Osteocyte (in vitro differentiated cells): ENCODE measurements at places on chromosomes 16 and 17. TPM values are rescaled to one million over a fixed set of nuclear protein-coding genes. Genes with fewer than 3 reads are reported as not detected.

KRT25 gene
- not detected in 2 replicates for total RNA-seq

PPM1E gene
- 1.7 TPM in 2 replicates for total RNA-seq

PIRT gene
- not detected in 2 replicates for total RNA-seq

MEIOB gene
- 0.63 and 1.2 TPM in 2 replicates for total RNA-seq

HSPB9 gene
- not detected in 2 replicates for total RNA-seq

SOST gene
- not detected in 2 replicates for total RNA-seq

ARHGAP44 gene
- 4.9 and 7.2 TPM in 2 replicates for total RNA-seq

COX6A2 gene
- total RNA-seq, result not detected in 2 replicates

PGAP3 gene
- total RNA-seq, result 33.8 and 35.3 TPM in 2 replicates

CD300E gene
- not detected in 2 replicates for total RNA-seq

CYGB gene
- 8.6 and 9.1 TPM in 2 replicates for total RNA-seq

PLLP gene
- 0.30 and 1.2 TPM in 2 replicates for total RNA-seq

PDP2 gene
- total RNA-seq, result 16.5 and 17.4 TPM in 2 replicates

SNX20 gene
- total RNA-seq, result not detected in 2 replicates

GAS2L2 gene
- total RNA-seq, result not detected in 2 replicates

YBX2 gene
- total RNA-seq, result 0.40 TPM in 1 of 2 replicates, not detected in the other

NOS2 gene
- not detected in 2 replicates for total RNA-seq

CX3CL1 gene
- 2.3 and 2.6 TPM in 2 replicates for total RNA-seq

CA7 gene
- not detected in 2 replicates for total RNA-seq

- no peak for DNase-seq
Observed at GRCh38 chr17:74585711-74586110, 6.4 kb downstream of the CD300LD start.

DNA sequence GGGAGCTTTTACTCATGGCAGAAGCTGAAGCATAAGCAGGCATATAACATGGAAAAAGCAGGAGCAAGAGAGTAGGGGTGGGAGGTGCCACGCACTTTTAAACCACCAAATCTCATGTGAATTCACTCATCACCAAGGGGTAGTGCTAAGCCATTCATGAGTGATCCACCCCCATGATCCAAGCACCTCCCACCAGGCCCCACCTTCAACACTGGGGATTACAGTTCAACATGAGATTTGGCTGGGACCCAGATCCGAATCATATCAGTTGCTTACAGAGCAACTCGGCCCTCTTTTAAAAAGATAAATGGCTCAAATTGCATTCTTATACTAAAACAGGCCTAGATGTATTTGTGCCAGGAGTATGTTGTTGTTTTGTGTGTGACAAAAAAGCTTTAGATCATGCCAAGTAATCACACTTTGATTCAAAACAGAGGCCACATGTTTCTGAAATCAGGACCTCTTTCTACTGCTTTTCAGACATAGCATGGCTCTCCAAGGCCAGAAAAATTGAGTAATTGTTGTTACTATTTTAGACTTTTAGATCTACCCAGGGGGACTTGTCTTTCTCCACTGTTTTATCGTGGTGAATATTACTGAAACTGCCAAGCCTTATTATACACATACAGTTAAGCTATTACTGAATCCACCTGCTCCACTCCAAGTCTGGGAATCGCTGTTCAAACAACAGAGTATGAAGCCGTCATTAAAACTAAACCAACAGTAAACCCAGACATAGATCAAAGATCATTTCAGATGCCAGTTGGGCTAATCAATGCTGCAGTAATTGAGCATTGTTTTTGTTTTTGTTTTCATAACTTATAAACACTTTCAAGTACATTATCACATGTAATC lies 163.3 kb downstream of the KCNJ2 start:
- DNase-seq, result no peak

DNA sequence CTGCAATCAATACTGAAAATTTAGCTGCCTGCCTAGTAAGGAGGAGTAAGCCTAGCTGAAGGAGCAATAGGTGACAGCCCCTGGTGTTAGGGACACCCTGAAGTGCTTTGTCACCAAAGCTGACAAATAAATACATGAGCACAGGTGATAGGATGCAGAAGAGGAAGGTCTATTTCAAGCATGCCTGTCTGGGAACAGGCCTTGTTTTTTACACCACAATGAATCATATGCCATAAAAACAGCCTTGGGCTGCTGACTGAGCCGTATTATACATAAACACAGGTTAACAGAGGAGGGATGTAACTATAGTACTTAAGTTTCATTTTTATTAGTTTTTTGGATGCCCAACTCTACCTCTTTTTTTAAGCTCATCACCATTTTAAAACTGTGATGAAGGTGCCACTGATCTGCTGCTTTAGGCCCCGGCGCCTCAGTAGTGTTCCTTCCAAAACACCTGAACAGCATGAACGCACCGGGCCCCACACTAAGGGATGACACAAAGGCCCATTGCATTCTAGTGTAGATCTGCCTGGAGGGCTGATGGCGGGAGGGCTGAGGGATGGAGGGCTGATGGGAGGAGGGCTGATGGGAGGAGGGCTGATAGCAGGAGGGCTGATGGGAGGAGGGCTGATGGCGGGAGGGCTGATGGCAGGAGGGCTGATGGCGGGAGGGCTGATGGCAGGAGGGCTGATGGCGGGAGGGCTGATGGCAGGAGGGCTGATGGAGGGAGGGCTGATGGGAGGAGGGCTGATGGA lies 150.3 kb downstream of the AATF start:
- no peak for DNase-seq

- DNase-seq, result no peak
Observed at GRCh38 chr16:49483651-49484450, 110.2 kb downstream of the C16orf78 start.

GRCh38 chr16:75794426-75794825 lies 68.1 kb upstream of the CPHXL start:
- DNase-seq, result no peak

DNA sequence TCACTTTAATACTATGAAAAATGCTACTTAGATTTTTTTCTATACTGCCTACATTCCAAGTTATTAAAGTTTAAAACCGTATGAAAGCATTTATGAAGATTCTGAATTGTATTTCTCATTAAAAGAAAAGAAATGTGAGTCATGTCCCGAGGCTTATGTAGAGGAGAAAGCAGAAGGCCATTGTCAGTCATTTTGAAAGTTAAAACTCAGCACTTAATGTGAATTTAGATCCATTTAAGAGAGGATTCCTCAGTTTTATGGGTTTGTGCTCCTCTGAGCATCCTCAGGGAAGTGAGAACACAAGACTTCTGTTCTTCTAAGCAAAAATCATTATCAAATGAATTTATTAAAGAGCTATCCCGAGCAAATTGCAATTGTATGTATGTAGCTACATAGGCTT lies 11.8 kb downstream of the C17orf75 start:
- no peak for DNase-seq

- no peak for DNase-seq
Observed at GRCh38 chr16:82888591-82889001, 261.8 kb downstream of the CDH13 start.

DNA sequence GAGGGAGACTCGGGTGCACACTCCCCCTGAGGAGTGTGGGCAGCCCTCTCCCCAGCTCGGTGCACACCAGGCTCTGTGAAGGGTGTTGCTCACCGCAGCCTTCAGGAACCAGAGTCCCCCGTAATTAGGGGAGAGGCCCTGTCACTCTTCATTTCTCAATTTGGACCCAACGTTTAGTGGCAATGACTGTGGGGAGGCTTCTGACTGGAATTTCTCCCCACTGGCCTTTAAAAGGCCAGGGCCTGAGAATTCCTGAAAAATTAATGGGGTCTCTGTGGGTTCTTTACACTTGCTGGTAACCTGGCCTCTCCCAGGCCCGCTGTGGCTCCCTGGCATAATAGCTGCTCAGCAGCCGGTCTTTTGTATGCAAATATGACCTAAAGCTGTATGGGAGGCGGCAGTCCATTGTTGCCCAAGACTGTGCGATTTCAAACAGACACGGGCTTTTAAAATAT lies 209.7 kb downstream of the MSI2 start:
- DNase-seq, result no peak

GRCh38 chr17:51707216-51707615 lies 446.9 kb downstream of the UTP18 start:
- no peak for DNase-seq

GRCh38 chr17:19461681-19462080 lies 50.6 kb downstream of the RNF112 start:
- DNase-seq, result no peak

GRCh38 chr16:9238346-9238745 lies 146.9 kb downstream of the HAPSTR1 start:
- no peak for DNase-seq

DNA sequence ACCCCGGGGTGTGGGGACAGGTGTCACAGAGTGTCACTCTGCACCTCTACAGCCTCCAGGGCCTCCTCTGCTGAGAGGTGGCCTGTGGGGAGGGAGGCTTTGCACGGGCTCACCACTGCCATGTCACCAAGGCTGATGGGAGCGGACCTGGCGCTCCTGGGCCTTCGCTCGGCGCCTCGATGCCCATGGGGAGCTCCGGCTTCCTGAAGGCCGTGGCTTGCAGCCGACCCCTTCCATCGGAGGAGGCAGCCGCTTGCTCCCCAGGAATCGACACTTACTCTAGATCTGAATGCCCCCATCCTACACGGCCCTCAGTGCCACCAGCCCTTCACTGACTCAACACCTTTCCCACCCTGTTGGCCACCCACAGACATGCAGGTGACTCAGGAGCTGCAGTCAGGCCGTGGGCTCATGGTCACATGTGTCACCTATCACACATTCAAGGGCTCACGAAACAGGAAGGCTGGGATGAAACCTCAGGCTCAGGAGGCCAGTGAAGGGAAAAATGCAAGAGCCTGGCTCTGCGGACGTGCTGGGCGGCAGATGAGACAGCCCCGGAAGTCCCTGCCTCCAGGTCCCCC lies 11.9 kb downstream of the LGALS3BP start:
- no peak for DNase-seq

- DNase-seq, result no peak
Observed at GRCh38 chr17:5033352-5034015, 1.7 kb downstream of the SLC52A1 start.

- DNase-seq, result no peak
Observed at GRCh38 chr16:31467151-31467773, 4.7 kb upstream of the TGFB1I1 start.

- no peak for DNase-seq
Observed at GRCh38 chr17:17151055-17151454, 55.1 kb downstream of the PLD6 start.

GRCh38 chr16:55062442-55062841 lies 131.8 kb downstream of the IRX5 start:
- DNase-seq, result no peak

DNA sequence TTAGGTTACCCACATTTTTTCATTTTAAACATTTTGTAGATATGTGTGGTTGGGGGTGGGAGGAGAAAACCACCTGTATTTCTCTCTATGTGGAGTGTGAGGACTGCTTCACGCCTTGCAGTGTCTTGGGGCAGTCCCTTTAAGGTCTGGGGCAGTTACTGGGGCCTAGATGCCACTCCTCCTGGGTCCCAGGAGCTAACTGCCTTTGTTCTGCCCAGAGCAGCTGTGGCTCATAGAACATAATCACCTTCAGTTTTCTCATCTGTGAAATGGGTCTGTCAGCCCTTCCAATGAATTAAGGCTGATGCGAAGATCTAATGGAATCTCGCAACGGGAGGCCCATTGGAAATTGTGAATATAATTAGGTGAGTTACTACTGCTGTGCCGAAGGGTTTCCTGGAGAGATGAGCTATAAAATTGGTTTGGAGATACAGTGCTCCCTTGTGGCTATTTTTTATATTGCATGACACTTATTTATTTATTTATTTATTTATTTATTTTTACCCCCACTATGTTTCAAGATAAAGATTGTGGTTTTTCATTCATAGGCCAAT lies 22.9 kb downstream of the DHRS7C start:
- DNase-seq, result no peak

GRCh38 chr16:27232901-27233625 lies 29.7 kb downstream of the KDM8 start:
- DNase-seq, result no peak

GRCh38 chr17:12242345-12242954 lies 221.8 kb downstream of the MAP2K4 start:
- DNase-seq, result no peak

GRCh38 chr17:18217412-18218015 lies 7.9 kb upstream of the LLGL1 start:
- DNase-seq, result peak; percentile 90

DNA sequence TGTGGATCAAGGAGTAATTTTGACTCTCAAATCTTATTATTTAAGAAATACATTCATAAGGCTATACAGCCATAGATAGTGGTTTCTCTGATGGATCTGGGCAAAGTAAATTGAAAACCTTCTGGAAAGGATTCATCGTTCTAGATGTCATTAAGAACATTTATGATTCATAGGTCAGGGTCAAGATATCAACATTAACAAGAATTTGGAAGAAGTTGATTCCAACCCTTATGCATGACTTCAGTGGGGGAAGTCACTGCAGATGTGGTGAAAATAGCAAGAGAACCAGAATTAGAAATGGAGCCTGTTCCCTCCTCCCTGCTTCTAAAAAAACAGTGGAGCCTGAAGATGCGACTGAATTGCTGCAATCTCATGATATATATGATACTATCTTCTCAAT lies 36.6 kb upstream of the HNF1B start:
- no peak for DNase-seq

DNA sequence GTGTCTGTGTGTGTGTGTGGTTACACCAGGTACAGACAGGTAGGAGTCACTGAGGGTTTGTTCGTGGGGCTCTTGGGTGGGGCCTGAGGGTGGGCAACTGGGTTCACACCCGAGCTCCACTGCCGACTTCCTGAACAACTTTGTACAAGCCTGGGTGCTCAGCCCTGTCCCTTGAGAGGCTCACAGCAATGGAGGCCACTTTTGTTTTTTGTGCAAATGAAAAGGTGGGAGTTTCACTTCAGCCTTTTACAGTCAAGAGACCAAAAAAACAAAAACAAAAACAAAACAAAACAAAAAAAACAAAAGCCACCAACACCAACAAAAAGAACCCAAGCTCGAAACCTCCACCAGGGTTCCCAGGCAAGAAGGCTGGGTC lies 2.4 kb downstream of the RHBDF2 start:
- no peak for DNase-seq

- DNase-seq, result no peak
Observed at GRCh38 chr17:76391200-76391715, 6.8 kb downstream of the SPHK1 start.

- no peak for DNase-seq
Observed at GRCh38 chr17:82640036-82640435, 8.2 kb downstream of the WDR45B start.

GRCh38 chr17:13540546-13540945 lies 61.2 kb downstream of the HS3ST3A1 start:
- DNase-seq, result no peak

GRCh38 chr17:82752371-82753200 lies 721 bp downstream of the TBCD start:
- DNase-seq, result no peak

DNA sequence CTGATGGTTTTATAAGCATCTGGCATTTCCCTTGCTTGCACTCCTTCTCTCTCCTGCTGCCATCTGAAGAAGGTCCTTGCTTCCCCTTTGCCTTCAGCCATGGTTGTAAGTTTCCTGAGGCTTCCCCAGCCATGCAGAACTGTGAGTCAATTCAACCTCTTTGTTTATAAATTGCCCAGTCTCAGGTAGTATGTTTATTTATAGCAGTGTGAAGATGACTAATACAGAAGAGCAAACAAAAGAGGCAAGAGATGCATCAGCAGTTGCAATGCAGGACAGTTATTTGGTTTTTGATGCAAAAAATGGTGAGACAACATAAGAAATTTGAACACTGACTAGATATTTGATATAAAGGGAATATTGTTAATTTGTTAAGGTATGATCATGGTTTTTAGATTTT lies 16.8 kb downstream of the TMEM100 start:
- DNase-seq, result no peak
